ENCODE measurements at places on chromosomes 5 and 9.
A peak's percentile ranks its signal among the peaks of the same experiment; 100 is the strongest.

DNA sequence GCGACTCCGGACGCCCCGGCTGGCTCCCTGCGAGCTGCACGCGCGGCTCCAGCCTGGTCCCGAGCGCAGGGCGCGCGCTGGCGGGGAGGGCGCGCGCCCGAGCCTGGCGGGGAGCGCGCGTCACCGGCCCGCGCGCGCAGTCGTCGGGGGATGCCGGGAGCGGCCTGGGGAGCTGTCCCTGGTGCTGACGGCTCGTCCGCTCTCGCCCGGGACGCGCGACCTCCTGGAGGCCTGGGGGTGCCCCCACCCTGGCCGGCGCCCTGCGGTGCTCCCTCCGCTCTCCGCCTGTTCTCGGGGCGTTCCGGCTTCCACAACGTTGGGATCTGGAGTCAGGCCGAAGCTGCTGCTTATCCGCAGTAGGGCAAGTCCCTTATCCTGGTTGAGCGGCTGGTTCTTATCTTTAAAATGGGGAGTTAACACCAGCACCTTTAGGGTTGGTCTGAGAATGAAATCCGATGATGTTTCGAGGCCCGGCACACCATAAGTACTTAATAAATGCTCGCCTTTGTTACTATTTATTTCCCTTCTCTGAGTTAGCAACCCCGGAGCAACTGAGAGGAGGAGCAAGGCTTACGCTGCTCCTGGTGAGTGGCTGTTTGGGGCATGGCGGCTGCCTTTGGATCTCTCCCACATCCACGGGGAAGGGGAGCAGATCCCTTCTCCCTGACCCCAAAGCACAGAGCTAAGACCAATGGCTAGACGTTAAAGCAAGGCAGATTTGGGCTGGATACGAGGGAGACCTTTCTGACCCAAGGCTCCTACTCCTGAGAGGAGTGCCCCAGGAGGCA, at the start of gene FAM163B:
TSS of gene FAM163B (minus strand) at position 79 of the 788 bp plus-strand sequence. CDS start 29,166 bp downstream, outside the sequence.
- DNase-seq, result peak; percentile 35

GRCh38 chr9:120625222-120625621, 45.3 kb upstream of the CDK5RAP2 start:
- DNase-seq, result no peak

GRCh38 chr9:92954049-92954861, 6.9 kb downstream of the FGD3 start:
- no peak for DNase-seq

DNA sequence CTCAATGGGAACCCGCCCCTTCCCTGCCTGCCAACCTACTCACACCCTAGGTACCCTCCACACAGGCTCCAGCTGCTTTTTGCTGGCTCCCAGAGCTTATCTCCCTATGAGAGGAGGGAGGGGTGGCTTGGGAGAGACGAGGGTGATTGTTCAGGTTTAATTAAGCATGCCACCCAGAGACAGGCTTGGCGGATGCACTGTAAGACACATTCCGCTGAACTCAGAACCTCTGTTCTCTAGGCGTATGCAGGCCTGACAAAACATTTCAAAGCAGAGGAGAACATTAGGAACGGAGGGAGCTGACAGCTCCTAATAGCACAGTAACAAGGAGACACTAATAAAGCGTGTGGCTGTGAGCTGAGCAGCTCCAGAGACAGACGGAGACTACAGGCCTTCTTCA, 80.1 kb downstream of the TRIM32 start:
- no peak for DNase-seq

GRCh38 chr5:178113141-178113787, at the start of gene N4BP3:
Gene N4BP3, plus strand, starts transcription at chr5:178113532. Its CDS starts 6,052 bp downstream, at chr5:178119584.
- no peak for DNase-seq

- no peak for DNase-seq
Measured at GRCh38 chr5:134877159-134877558, 3.0 kb downstream of the TXNDC15 start.

DNA sequence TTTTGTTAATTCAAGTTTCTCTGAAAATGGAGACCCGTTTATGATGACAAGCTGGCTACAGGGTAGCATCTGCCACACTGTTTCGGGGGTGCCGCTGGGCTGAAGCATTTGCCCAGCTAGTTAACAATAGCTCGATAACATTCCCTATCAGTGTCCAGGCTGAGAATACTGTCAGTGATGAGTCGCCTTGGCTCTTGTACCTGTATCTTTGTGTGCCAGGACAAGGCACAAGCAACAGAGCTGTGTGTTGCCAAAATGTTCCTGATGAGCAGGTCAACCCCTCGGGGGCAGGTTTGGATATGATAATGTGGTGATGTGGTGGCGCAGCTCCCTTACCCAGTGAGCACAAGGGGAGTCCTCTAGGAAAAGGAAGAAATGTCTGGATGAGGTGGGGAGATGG, 7.0 kb downstream of the TGFBI start:
- no peak for DNase-seq

GRCh38 chr5:176652136-176652535, 4.9 kb downstream of the TSPAN17 start:
- peak; percentile 27 for DNase-seq

DNA sequence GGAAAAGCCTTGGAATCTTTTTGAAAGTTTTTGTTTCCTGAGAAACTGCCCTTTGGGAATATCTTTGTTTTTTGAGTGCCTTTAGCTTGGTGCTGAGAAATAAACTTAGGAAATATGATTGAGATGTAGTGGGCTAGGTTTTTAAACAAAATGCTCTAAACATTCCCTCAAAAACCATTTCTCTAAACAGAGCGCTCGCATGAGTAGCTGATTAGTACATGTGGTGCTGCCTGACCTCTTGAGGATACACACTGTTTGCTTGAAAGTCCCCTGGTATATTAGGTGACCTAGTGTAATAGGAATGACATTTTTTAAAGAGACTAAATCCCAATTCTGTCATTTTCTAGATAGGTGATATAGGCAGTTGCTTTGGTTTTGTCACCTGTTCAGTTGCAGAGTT, 132.3 kb downstream of the ADAMTSL1 start:
- DNase-seq, result no peak

GRCh38 chr9:18605766-18606180, 131.8 kb downstream of the ADAMTSL1 start:
- DNase-seq, result no peak

DNA sequence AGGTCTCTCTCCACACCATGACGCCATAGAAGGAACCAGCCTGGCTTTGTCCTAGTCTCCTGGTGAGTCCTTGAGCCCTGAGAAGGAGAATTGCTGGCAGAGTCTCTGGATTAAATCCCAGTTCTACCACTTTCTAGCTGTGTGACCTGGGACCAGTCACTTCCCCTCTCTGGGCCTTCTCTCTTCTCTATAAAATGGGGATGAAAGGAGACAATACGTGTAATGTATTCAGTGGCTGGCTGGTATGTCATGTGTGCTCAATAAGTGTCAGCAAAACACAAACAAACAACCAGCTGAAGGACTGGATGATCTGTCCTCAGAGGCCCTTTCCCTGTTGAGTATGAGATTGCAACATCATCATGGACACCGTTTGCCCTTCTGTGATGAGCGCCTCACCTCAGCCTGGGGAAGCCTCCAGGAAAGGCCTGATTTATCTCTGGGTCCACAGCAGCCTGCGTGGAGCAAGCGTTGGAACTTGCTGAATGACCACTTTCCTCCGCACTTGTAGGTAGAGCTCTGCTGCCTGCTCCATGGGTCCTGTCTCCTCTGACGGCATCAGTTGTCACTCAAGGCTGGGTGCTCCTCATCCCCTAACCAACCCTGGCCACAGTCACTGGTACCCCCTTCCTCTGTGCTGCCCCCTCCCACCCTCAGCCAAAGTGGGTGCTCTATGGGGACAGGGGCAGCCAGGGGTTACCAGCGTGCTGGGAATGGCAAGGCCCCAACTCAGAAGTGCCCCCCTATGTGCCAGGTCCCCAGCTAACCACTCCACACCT, 3.6 kb upstream of the NR5A1 start:
- DNase-seq, result no peak

DNA sequence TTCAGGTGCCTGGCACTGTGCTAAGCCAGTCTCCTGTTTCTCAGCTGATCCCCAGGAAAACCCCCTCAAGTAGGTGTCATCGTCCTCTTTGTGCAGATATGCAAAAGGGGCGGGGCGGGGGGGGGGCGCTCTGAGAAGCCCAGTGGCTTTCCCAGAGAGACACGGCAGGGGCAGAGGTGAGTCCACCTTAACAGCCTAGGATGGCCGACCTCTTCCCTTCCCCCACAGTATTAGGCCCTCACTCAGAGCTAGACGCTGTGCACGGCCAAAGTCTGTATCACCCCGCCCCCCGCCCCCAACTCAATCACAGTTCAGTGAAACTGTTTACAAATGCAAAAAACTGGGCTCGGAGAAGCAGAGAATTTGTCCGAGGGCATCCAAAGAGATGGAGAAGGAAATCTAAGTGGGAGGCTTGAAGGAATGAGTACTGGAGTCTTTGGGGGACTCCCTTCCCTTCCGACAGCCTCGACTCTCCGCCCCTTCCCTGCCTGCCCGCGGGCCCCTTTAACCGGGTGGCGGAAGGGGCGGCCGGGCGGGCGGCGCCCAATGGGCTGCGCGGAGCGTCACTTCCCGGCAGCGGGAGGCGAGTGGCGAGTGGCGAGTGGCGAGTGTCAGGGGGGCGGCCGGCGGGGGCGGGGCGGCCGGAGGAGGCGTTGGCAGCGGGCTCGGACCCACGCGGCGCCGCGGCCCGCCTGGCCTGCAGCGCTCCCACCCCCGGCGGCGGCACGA, at the start of gene ERGIC1:
TSS of gene ERGIC1 (plus strand) at position 566 of the 729 bp plus-strand sequence. CDS start at position 729, 163 bp downstream.
- peak; percentile 77 for DNase-seq

DNA sequence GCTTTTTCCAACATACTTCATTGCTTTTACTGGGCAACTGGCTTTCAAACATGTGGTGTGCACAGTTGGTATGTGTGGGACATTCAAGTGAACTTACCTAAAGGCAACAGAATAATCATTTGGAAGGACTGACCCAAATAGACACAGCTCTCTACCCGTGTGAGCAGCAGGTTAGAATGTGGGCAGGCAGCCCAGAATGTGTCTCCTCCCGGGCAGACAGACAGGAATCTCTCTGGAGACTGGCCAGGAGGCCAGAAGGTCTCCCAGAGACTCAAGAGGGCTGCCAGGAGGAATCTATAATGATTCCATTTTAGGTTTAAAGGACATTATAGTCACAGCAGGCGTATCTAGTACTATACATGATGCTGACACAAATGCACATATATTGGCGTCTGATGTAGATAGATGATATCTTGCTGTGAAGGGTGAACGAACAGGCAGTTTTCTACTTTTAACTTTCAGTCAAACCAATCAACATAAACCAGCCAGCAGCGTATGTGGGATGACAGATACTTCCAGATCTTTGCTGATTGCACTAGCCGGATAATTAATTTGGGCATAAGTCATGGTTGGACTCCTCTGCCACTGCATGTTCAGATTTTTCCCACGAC, 297.4 kb upstream of the ZNF608 start:
- no peak for DNase-seq

GRCh38 chr5:75616371-75616881, 5.2 kb downstream of the ANKDD1B start:
- no peak for DNase-seq

GRCh38 chr5:115855959-115856358, 14.2 kb downstream of the AP3S1 start:
- DNase-seq, result no peak

- DNase-seq, result no peak
Measured at GRCh38 chr9:91187965-91188344, 173.8 kb downstream of the AUH start.

DNA sequence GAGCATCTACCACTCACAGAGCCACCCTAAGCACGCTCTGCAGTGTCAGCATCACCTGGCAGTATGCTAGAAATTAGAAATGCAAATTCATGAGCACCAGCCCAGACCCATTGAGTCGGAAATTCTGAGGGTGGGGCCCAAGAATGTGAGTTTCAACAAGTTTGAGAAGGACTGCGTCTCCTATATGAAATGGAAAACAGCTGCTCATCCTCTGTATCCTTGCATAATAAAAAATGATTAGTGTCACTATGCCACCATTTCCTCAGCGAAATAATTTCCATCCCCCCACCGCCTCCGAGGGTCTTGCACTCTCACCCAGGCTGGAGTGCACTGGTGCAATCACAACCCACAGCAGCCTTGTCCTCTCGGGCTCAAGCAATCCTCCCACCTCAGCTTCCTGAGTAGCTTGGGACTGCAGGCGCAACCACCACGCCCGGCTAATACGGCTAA, 1.3 kb upstream of the IQGAP2 start:
- DNase-seq, result no peak

DNA sequence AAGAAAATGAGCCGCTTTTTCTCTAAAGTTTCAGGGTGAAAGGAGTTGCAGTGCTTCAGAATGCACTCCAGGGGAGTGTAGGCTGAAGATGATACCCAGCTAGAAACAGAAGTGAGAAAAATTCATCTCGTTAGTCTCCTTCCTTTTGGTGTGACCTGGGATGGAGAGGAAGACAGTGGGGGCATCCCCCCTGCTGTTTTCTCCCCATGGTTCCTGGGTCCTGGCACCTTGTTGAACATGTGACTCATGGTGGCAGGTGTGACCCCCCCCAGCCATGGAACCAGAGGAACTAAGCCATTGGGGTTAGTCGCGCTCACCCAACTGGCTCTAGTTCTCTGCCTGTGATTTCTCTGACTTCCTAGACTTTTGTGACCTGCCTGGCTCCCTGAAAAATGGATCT, 424.6 kb downstream of the CSNK1G3 start:
- no peak for DNase-seq

Data from anterior cingulate cortex (tissue), 58 donors.